ENCODE measurements at places on chromosomes 5 and 9. TPM values are rescaled to one million over a fixed set of nuclear protein-coding genes. Genes with fewer than 3 reads are reported as not detected.

TRIM7 gene
- 5.3 TPM for total RNA-seq

LHX3 gene
- total RNA-seq, result under 0.01 TPM

UBE2QL1 gene
- not detected for total RNA-seq

PPP1R26 gene
- 6.7 TPM for total RNA-seq

GRM6 gene
- not detected for total RNA-seq

ANKRD34B gene
- total RNA-seq, result not detected
